ENCODE measurements at places on chromosomes 7 and 10.
A peak's percentile ranks its signal among the peaks of the same experiment; 100 is the strongest.

DNA sequence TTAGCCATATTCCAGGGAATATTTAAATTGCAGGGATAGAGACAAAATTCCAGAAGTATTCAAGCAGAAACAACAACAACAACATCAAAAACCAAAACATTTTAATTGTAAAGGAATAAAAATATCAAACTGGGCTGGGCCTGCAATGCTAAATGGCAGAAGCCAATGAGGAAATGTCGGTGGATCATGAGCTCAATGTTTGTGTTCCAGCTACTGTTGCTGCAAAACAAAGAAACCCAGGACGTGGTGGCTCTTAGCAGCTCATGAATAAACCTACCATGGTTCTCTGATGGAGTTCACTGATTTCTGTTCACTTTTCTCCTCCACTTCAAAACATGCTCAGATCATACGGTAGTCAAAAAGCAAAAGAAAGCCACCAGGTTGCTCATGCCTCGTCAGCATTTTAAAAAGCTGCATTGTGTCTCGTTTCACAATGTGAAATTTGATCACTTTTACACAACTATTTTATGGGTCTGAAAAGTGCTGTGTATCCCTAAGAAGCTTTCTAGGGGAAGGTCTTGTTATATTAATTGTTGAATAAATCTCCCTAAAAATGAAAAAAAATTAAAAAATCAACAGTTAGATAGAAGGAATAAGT is 54.0 kb downstream of the ASNS start:
- DNase-seq, result no peak

- DNase-seq, result no peak
Measured at GRCh38 chr10:8310930-8311329, 256.4 kb downstream of the GATA3 start.

- no peak for DNase-seq
Measured at GRCh38 chr7:82235713-82236112, 207.9 kb downstream of the CACNA2D1 start.

DNA sequence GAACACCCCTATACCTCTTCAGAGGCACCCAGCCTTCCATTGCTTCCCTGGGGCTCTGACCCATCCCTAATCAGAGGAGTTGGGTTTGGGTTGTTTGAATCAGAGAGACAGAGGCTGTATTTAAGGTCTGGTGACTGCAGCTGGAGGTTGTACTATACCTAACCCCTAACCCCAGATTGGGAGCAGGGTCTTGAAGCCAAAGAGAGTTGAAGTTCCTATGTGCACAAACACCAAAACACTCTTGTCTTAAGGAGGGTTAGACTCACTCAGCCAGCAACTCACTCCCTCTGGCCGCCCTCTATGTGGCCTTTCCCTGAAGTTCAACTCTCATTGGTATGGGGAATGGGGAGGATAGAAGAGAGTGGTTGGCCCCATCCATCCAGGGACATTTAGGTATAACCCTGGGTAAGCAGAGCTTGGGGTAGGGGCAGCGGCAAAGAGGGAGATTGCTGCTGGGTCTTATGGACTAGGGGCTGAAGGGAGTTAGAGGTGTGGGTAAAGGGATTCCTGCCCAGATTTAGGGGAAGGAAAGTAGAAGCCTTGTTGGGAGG is 80.0 kb downstream of the PAX2 start:
- DNase-seq, result no peak

DNA sequence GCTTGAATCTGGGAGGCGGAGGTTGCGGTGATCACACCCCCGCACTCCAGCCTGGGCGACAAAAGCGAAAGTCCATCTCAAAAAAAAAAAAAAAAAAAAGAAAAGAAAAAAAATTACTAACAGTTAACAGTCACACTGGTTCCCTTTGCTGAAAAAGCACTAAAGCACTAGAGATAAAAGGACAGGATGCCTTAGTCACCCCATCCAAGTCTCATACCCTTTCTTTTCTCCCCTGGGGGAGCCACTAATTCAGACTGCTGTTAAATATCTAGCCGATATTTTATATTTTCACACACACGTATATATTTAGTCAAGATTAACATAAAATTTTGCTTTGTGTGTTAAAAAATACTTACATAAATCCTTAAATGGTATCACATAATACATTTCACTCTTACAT is 25.2 kb downstream of the BAIAP2L1 start:
- no peak for DNase-seq

DNA sequence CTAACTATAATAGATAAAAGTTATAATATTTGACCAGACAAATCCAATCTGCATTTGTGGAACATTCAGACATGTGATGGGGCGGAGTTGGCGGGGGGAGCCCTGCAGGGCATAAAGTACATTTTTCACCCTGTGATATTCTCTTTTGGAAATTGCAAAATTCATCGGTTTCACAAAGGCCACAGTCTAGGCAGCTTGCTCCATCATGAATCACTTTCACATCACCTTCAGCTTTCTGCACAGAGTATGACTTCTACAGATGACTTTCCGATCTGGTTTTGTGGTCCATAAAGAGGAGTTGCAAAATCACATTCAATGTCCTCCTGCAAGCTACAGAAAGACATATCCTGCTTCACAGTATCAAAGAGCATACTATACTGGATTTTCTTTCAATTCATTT is 51.4 kb upstream of the APBB1IP start:
- no peak for DNase-seq

DNA sequence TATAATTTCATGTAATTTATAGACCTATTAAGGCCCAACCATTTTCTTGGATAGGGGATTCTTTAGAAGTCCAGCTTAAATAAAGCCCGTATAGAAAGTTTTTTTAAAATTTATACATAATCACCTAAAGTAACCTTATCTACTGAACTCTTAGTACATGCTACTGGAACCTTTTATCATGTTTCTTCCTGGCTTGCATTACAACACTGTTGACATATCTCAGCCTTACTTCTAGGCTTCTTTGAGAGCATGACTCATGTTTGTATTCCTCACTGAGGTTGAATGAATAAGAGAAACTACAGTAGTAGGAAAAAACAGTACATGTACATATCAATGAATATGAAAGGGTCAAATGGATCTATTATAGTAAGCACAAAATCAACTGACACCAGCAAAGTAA is 8.2 kb upstream of the MAGI2 start:
- DNase-seq, result no peak

DNA sequence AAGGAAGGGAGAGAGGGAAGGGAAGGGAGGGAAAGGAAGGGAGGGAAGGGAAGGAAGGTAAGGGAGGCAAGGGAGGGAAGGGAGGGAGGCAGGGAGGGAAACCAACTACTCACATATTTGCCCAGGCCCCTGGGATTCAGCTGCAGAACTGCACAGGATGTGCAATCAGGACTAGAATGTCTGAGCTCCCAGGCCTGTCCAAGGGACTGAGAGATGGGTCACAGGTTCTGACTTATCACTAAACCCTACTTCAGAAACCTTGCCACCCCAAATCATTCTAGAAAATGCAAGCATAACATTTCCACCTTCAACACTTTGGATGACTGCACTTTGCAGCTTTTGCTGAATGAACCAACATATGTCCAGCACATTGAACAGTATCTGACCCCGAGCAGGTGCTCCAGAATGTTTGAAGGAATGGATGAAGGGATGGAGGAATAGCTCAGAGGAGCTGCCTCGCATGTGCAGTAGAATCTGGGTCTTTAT is 245.3 kb downstream of the KCNMA1 start:
- no peak for DNase-seq

DNA sequence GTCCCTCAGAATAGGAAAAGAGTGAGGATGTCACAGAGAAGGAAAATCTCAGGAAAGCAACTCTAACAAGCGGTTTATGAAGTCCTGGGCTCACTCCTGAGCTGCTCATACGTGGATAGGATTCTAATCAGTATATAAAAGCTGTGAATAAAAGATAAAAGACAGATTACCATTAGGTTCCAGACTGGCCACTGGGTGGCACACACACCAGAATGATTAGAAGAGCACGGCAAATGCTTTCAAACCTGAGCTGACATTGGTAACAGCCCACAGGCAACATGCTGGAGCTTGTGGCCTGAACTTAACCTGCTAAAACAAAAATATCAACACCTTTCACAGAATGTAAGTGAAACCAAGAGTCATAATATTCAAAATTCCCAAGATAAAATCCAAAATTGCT is 370.8 kb downstream of the GRID1 start:
- no peak for DNase-seq

DNA sequence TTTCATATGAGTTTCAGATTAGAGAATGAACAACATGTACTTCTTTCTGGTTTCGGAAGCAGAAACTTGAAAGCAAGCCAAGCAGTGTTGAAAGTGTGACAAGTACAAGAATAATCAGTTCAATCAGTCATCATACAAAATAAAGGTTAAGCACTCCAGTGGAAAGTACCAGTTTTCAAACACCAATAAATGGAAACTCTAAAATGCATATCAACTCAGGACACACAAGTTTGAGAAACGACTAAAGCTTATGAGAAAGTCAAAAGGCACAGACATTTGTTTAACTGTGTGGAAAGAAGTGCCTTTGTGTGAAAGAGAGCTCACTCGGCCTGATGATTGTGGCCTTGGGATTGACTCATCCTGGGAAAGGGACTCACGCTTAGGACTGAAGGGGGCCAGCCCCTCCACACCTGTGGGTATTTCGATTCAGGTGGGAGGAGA is 60.6 kb upstream of the AKR1C1 start:
- DNase-seq, result no peak

GRCh38 chr7:129188372-129188891 is at the start of gene SMO:
TSS of gene SMO (plus strand) at chr7:129188633. CDS start at chr7:129189152, 519 bp downstream.
- DNase-seq, result no peak

GRCh38 chr10:17859492-17860156 is 50.5 kb downstream of the MRC1 start:
- no peak for DNase-seq

DNA sequence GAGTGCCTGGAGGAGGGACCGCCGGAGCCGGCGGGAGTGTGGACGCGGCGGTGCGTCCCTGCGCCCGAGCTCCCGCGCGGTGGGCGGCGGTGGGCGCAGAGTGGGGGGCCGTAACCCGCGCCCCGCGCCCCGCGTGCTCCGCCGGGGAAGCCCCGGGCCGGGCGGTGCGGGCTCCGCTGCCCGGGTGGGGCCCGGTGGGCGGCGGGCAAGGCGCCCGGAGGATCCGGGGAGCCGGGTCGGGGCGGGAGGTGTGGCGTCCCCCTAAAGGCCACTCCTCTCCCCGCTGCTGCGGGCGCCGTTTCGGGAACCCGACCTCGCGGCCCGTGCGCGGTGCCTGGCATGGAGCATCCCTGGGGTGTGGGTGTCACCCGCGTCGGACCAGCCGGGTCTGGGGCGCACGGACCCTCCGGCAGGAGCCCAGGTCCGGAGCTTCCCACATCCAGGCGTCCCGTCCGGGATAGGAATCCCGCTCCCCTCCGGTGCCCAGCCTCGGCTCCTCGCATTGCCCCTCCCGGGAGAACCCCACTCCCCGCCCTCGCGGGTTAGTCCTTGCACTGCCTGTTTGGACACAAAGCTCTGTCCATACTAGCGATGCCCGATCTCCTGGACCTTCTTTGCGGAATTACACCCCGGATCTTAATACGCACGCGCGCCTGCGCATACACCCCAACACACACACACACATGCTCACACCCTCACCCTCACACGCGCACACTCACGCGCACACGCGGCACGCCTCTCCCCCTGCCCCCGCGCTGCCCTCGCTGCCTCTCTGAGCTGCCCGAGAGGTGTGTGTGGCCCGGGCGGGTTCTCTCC is 723 bp downstream of the MTURN start:
- peak; percentile 49 for DNase-seq

GRCh38 chr10:85036661-85037060 is 708.3 kb downstream of the CCSER2 start:
- DNase-seq, result no peak

GRCh38 chr7:140924019-140924820 is 509 bp downstream of the BRAF start:
- peak; percentile 77 for DNase-seq

DNA sequence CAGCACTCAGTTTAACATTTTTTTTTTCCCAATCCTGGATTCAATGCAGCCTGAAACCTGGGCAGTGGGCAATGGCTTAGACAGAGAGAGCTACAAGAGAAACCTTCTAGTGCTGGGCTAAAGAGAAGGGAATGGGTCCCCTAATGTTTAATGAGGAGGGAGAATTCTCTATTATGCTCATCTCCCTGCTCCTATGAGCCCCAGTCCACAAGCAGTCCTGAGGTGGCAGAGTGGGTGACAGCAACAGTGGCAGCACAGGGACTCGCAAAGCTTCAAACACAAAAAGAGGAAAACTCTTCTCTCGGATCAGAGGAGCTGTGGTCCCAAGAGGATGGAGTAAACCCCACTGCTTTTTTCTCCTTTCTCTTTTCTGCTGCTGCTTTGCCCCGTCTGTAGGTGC is 36.5 kb downstream of the COBL start:
- no peak for DNase-seq

DNA sequence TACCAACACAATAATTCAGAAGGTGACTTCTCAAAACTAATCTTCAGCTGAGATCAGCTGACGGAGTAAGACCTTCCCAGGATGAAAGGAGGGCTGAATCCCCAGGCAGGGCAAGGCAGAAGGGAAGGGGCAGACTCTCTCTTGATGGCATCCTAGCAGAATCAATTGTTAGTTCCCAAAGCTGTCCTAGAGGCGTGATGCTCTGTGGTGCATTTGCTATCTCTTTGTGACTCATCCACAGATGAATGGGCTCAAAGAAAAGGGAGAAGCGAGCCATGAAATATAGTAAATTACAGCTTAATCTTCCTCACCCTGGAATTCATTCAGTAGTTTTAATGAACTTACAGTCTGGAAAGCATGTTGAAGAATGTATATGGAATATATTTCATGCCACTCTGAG is 37.2 kb downstream of the PDE1C start:
- DNase-seq, result no peak

- no peak for DNase-seq
Measured at GRCh38 chr7:139854803-139855497, 25.9 kb downstream of the TBXAS1 start.

- no peak for DNase-seq
Measured at GRCh38 chr10:17255512-17255911, 27.5 kb downstream of the VIM start.

DNA sequence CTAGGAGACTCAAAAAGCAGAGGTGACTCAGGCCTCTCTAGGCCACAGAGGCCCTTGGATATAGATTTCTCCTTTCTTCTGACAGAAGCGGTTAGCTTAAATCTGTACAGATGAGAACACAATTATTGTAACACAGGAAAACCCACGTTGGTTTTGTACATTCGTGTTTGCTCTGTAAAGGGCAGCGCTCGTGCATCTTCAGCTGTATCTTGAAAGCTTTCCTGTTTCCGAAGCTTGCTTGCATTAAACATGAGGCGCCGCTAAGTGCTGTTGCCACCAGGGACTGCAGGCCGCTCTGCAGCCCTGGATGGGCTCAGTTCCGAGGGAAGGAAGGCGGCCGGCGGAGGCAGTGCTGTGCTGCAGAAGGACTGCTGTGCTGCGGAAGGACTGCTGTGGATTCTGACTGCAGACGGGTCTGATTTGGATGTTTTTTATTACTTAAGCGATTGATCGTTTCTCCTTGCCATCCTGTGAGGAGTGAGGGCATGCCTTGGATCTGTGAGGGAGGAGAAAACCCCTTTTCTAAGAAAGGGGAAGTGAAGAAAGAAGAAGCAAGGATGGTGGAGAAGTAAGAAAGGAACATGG is 53.3 kb downstream of the FHIP2A start:
- peak; percentile 41 for DNase-seq

- DNase-seq, result no peak
Measured at GRCh38 chr7:35792472-35792871, 8.4 kb upstream of the SEPTIN7 start.

GRCh38 chr10:75398692-75399460 is 2.7 kb downstream of the ZNF503 start:
- DNase-seq, result no peak

Data from T-helper 1 cell (primary cell).